ENCODE measurements at places on chromosomes 7 and 10.

- no peak for DNase-seq
Observed at GRCh38 chr10:91617072-91617609, 15.7 kb downstream of the PPP1R3C start.

- no peak for DNase-seq
Observed at GRCh38 chr10:109418795-109419194, 504.5 kb downstream of the XPNPEP1 start.

GRCh38 chr10:117554241-117554814 is 11.8 kb downstream of the EMX2 start:
- no peak for DNase-seq

DNA sequence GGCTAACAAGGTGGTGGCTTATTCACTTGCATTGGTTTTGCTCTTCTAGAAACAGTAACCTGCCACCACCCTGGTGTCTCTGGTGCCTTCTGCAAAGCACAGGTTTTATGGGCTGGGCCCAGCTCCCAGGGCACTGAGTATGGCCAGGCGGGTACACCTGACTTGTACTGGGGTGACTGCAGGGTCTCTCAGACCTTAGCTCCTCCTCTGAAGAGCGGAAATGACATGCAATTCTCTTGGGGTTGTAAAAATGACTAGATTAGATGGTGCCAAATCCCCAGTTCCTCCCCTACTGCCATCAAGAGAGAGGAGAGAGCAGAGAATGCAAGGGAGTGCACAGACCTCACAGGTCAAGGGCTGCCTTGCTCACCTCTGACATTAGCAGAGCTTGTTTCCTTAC is 14.7 kb downstream of the ESYT2 start:
- peak; percentile 39 for DNase-seq

DNA sequence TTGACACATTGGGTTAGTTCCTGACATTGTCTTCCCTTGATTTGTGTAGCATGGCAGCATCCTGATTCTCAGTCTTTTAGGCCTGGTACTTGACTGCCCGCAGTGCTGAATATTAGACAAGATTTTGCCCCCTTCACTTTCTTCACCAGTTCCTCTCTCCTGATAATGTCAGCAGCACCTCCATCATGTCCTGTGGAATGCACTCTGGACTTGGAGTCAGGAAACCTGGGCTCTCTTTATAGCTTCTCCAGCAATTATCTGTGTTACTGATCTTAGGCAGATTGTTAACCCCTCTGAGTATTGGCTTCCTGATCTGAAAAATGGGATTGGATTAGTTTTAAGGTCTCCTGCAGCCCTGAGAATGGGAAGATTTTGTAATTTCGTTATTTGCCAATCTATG is 19.0 kb downstream of the HBP1 start:
- DNase-seq: no peak

DNA sequence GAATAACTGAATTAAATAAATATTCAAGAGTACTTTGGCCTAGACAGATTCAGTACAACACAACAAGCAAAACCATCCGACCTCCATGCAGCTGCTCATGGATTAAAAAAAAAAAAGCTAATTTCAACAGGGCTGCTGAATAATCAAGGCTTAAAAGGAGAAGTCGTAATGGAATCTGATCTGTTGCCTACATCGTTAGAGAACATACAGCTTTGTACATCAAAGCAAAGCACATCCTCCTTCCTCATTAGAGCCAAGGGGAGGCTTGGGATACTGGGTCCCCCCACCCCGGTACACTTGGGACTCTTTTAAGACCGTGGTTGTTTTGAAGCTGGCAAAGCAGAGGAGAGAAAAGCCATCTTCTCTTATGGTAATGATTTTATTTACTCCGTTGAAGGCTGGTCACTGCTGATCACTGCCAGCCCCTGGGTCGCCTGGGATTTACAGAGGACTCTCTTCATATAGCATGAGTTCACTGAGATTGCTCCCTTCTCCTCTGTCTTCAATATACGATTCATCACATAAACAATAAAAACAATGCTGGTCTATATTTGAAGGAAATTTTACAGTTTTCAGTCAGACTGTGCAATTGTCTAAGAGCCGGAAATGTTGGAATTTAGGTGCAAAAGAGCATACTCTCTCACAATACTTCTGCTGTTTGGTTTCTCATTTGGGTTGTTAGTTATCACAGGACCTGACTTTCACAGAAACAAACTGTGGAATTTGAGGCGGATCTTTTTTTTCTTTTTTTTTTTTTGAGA is 148.8 kb downstream of the FAM107B start:
- no peak for DNase-seq

GRCh38 chr10:74310652-74311257 is 159.7 kb downstream of the ADK start:
- DNase-seq: no peak

GRCh38 chr7:147731311-147731710 is 859.3 kb upstream of the C7orf33 start:
- DNase-seq: no peak

GRCh38 chr7:129021656-129022055 is 33.3 kb downstream of the TNPO3 start:
- no peak for DNase-seq

DNA sequence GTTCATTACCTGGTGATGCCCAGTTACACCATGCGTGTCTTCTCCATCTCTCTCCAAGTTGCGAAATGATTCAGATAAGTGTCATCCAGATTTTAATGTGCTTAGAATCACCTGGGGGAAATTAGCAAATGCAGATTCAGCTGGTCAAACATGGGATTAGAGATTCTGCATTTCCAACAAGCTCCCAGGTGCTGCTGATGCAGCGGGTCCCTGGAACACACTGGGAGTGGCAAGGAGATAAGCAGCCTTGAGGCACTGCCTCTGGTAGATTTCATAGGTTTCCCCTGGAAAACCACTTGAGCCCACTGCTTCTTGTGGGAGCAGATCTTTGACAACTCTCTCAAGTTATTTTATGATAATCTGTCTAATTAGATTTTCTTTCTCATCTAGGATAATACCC is 196.0 kb upstream of the C7orf33 start:
- no peak for DNase-seq

GRCh38 chr10:130045091-130045652 is 65.5 kb downstream of the C10orf143 start:
- no peak for DNase-seq

GRCh38 chr10:80477813-80478212 is 23.7 kb downstream of the TSPAN14 start:
- peak; percentile 19 for DNase-seq

DNA sequence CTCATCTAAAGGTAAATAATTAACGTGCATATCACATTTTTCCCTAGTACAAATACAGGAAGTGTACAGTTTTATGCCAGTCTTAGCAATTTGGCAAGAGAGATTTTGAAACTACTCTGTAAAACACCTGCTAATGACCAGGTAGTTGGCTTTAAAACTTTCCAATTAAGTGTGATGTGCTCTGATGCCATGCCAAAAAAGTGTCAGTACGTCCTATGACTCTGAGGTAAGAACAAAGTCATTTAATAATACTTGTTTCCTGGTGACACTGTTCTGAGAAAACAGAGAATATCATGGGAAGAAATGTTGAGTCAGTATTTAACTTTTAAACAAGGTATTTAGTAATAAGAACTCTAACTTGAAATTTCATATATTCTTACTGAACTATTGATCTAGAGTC is 9.6 kb downstream of the PDZD8 start:
- no peak for DNase-seq

DNA sequence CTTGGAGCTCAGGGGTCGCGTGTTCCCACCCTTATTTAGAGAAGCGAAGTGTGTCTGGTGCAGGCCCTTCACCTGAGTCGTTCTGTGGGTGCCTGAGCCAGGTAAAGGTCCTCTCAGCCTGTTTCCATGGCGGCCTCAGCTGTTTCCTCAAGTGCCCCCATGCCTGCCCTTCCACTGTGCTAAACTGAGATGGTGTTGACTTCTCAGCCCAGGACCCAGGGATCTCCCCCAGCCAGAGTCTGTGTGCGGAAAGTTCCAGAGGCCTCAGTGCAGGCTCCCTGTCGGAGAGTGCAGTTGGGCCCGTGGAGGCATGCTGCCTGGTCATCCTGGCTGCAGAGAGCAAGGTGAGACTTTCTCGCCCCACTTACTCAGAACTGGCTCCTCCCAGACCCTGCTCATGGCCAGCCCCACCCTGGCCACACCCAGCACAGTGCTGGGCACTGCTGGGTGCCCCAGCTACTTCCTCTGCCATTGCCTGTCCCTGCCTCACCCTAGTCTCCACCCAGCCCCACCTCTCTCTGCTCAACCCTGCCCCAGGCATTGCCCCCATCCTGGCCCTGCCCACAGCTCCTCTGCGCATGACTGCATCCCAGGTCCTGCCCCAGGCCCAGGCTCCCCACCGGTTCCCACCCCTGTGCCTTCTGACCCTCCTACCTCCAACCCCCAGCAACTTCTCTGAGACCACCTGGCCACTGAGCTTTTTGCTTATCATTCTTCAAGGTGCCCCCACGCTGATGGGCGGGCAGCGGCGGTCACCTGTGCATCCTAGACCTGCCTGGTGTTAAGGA is 20.3 kb downstream of the NACAD start:
- DNase-seq: no peak

DNA sequence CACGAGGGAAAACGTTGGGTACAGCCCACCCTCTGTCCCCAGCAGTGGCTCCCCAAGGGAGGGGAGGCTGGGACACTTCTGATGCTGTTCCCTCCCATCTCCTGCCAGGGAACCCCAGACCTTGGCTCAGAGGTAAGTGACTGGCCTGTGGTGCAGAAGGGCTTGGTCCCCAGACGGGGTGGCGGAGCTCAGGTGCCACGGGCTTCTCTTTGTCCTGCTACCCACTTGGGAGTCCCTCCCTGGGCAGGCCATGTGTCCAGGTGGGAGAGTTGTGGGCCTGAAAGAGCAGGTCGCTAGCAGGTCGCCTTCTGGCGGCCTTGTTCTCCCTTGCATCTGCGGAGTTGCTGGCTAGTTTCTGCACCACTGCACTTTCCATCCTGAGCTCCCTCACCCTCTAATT is 10.1 kb downstream of the ATP5MF start:
- no peak for DNase-seq

- DNase-seq: peak; percentile 57
Observed at GRCh38 chr10:69407621-69408301, 9.0 kb downstream of the TACR2 start.

DNA sequence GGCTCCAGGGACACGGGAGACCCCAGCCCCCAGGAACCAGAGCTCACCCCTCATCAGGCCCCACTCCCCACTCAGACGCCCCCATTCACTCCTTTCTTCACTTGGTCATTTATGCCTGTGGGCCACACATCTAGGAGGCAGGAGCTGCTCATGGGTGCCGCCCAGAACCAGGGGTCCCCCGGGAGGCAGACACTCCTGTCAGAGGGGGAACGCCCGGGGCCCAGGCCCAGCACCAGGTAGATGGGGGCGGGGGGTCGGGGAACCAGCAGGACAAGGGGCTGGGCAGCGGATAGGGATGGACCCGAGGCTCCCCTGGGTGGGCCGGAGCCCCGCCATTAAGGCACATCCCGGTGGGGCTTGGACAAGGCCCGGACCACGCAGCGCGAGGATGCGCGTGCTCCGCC is 11.8 kb downstream of the CALY start:
- DNase-seq: no peak

GRCh38 chr7:151008143-151008510 is 16.2 kb downstream of the ATG9B start:
- DNase-seq: peak; percentile 68

- no peak for DNase-seq
Observed at GRCh38 chr10:15758618-15759017, 38.9 kb upstream of the ITGA8 start.

DNA sequence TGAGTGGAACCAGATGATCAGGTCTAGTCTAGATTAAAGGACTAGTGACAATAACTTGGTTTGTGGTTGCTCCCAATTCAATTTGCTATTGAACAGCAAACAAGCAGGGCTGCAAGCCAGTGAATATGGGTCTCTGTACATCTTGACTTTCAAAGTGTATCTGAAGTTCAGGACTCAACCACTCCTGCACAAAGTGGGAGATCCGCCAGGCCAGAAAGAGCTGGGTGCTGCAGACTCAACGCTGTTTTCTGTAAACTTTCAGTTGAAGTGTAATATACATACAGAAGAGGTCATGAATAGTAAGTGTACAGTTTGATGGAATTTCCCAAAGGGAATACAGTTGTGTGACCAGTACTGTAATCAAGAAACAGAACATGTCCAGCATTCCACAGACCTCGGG is 416.6 kb downstream of the RPS24 start:
- DNase-seq: no peak

DNA sequence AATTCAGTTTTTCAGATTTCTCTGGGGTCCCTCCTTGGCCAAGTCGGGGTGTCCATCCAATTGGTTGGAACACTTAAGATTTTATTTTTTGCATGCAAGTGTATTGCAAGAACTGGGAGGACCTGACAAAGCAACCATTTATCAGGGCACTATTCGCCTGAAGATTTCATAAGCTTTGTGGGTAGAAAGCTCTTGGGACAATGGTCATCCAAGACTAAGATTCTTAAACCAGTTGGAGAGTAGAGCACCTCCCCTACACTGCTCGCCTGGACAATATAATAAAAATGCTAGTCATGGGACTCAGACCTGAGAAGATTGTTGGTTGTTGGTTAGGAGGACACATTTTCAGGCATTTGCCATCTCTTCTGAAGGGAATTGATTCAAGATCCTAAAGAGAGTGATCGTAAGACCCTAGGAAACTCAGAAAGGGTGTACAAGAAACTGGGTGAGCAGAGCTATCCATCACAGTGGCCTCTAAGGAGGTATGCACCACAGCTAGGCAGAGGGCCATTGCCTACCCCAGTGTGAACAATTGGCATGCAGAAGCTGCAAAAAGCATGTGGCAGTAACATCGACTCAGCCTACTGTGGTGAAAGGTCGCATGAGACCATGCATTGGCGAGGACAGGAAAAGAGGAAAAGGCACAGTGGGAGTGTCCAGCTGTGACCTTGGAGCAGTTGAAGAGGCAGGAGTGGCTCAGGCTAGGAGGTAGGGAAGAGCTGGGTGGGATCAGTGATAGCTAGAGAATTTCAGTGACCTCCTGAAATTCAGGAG is 1235.3 kb upstream of the AUTS2 start:
- no peak for DNase-seq

GRCh38 chr7:133664528-133664927 is 411.6 kb downstream of the EXOC4 start:
- no peak for DNase-seq

DNA sequence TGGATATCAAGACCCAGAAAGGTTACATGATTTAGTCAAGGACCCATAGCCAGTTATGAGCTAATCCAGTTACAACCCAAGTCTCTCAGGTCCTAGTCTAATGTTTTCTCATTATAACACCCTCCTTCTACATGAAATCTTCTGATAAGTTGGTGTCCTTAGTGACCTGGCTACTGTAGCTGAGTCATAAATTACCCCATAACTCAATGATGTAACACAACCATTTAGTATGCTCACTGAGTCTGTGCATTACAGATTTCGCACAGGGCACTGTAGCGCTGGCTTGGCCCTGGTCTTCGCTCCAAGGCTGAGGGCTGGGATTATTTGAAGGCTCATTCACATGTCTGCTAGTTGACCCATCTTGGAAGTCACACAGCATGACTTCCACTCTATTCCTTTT is 36.0 kb upstream of the GLCCI1 start:
- no peak for DNase-seq

GRCh38 chr10:47009215-47009838 is 98.1 kb downstream of the PTPN20 start:
- DNase-seq: no peak

Data from CD4-positive, alpha-beta T cell treated with Interleukin-17A for 4 hours (primary cell).